ENCODE measurements at places on chromosomes 7 and 10. TPM values are rescaled to one million over a fixed set of nuclear protein-coding genes. Genes with fewer than 3 reads are reported as not detected.

GRCh38 chr10:3636356-3637181 is 148.4 kb downstream of the KLF6 start:
- no peak for DNase-seq

DNA sequence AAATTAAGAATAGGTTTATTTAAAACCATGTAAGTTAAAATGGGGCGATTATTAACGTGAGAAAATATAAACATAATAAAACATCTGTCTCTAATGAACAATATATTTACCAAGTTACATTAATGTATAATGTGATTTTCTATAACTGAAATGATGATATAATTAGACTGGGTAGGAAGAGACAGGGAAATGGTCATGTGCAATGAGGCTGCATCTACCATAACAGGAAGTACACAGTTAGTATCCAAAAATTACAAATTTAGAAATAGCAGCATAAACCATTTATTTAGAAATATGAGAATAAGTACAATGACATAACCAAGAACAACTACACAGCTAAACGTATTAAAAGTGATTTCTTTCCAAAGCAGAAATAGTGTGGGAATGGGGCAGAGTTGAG is 25.8 kb upstream of the BET1 start:
- DNase-seq: no peak

GRCh38 chr10:27494116-27494805 is 9.8 kb upstream of the RAB18 start:
- DNase-seq: no peak

GRCh38 chr7:79401254-79401653 is 52.2 kb downstream of the MAGI2 start:
- no peak for DNase-seq

- DNase-seq: peak; percentile 85
Observed at GRCh38 chr7:105388356-105389087, at the start of gene SRPK2. Gene SRPK2, minus strand, starts transcription at chr7:105388921.

- no peak for DNase-seq
Observed at GRCh38 chr7:24587853-24588252, 14.6 kb downstream of the PALS2 start.

DNA sequence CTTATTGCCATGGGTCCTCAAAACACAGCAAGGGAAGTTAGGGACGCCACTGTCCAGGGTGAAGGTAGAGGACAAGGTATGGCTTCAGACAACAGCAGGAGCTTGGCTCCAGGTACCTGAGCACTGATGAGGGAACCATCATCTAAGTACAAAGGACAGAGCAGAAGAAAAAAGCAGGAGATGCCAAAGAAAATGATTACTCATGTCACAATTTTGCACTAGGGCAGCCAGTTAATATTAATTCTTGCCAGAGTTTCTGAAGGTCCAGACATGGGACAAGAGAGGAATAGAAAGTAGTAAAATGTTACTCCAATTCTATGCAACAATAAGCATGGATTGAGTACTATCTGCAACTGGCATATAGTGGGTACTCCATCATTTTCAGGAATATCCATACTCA is 14.1 kb downstream of the PTN start:
- DNase-seq: no peak

GRCh38 chr10:78171633-78172400 is 138.2 kb downstream of the RPS24 start:
- DNase-seq: no peak

DNA sequence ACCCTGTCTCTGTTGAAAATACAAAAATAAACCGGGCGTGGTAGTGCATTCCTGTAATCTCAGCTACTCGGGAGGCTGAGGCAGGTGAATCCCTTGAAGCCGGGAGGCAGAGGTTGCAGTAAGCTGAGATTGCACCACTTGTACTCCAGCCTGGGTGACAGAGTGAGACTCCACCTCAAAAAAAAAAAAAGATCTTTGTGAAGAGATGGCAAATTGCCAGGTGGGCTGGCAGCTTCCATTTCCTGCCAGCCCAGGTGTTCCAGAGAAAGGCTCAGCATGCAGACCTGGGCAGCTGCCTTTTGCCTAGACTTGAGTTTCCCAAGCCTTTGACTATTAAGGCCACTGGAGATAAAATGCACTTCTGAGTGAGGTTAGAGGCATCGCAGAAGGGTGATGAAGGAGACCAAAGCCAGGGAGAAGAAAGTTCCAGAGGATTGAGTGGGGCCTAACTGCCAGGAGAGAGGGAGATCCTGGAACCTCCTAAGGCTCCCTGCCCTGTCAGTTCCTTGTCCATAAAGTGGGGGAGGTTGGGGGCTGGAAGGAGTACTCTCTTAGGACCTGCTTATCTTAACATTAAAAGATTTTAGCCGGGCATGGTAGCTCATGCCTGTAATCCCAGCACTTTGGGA is 10.0 kb upstream of the DDIT4 start:
- DNase-seq: no peak

DNA sequence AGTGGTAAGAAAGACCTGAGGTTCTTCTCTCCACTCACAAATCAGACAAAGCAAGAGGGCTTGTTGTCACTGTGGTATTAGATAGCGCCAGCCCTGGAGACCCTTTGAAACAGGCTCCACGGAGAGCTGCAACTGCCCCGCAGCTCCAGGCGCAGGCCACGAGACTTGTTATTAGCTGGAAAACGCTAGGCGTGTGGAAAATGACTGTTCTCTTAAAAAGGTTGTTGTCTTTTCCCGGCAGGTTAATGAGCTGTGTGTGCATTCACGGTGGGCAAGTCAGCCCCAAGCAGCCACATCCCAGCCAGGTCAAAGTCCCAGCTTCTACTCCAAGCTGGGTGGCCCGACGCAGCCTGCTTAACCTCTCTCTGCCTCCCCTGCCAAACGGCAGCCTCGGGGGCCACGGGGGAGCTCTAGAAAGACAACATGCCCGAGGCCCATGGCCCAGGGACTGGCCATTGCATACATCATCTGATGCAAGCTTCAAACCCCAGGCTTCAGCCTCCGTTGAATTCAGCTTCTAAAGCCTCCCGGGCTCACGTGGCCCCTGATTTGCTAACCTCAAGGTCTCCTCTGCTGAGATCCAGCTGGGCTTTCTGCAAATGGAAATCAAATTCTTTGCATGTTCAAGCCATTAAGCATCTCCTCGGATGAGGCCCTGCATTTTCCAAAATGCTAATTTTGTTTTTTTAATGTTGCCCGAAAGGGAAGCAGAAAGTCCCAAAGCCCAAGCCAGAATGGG is 61.3 kb upstream of the DNAAF5 start:
- DNase-seq: peak; percentile 49

DNA sequence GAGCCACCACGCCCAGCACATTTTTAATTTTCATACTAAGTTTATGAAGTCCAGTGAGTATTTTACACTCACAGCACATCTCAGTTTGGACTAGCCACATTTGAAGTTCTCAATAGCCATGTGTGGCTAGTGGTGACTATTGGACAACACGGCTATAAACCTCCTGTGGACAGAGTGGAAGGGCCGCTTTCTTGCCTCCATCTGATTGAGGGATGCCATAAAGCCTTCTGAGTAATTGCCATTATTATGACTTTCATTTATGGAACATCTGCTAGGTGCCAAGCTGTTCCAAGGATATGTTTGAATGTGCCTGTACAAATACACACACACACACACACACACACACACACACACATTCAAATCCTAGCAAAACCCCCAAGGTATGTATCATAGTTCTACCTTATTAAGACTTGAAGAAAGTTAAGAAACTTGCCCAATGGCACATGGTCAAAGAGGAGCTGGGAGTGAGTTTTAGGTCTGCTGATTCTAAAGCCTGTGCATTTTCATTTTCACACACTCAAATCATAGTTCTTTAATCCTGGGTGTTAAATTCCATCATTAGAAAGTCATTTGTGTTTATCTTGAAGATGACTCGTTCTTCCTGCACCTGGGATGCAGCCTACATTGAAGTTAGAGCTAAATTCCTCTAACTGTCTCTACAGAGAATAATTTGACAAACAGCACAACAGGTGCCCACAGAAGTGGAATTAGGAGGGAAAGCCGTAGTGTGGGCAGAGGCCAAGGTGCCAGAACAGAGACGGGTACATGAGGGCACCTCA is 143.3 kb downstream of the PKD1L1 start:
- no peak for DNase-seq

The GATAD1 gene
- 16.5 TPM for polyA plus RNA-seq

The FAM13C gene
- 3.0 TPM for polyA plus RNA-seq

The CALML3 gene
- polyA plus RNA-seq: 0.03 TPM

The SEC31B gene
- polyA plus RNA-seq: 11.5 TPM

The HNRNPH3 gene
- polyA plus RNA-seq: 140 TPM

The VKORC1L1 gene
- 23.1 TPM for polyA plus RNA-seq

The NAT16 gene
- not detected for polyA plus RNA-seq

The PLEKHS1 gene
- not detected for polyA plus RNA-seq

The ZNF862 gene
- 6.9 TPM for polyA plus RNA-seq

Data from heart left ventricle (tissue), 16 donors.